Ovary (tissue), 10 donors: ENCODE measurements at places on chromosomes 7 and 10.

DNA sequence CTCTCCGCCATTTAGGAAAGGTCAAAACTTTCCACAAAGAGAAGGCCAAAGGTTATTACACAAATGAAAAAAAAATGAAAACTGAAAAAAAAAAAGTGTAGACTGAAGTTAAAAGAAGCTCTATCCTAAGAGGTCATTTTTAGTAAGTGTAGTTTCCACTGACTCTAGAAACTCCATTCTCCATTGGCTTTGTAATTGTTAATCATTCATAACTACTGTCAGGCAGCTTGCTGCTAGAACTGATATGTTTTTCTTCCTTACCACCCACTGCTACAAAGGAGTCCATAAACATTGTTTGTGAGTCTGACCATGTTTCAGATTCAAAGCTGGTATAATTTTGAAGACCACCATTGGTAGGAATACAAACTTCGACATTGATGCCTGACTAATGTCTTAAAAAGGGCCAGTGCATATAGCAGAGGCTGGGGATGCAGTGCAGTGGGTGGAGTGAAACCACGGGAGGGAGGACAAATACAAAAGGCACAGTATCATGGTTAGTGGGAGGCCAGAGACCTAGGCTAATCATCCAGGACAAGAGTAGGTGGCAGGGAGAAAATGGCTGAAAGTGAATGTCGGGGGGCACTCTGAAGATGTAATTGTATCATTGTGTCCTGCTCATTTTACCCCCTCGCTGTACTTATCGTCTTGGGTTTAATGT is 16.9 kb upstream of the DYNC1I1 start:
- no peak for DNase-seq

DNA sequence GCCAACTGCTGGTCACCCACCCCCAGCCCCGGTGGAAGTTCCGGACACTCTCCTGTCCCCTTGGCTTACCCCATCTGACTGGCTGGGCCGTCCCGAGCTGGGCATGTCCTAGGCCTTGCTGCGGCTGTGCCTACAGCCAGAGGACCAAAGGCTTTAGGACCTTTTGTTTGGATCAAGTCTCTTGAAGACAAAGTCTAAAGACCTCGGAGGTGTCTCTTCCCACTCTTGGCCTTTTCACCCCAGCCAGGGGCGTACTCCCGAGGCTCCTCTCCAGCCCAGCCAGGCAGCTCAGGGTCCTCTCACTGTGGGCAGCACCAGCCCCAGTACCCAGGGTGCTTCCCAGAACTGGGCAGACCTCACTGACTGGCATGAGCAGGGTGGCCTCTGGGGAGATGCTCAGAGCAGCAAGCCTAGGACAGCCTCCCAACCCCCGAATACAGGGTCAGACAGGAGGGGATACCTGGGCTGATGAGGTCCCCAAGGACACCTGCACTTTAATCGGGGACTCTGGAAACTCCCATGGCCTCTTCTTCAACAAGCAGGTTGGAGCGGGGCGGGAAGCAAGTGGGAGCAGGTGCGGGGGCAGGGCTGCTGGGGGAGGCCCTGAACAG is 2.7 kb upstream of the PWWP2B start:
- no peak for DNase-seq

GRCh38 chr10:124182088-124182541 is 88.7 kb upstream of the CHST15 start:
- no peak for DNase-seq

- DNase-seq: no peak
These were observed 29.2 kb downstream of the TACR2 start for GRCh38 chr10:69387500-69387899.

- no peak for DNase-seq
These were observed 102.4 kb downstream of the USP6NL start for GRCh38 chr10:11509036-11509435.

DNA sequence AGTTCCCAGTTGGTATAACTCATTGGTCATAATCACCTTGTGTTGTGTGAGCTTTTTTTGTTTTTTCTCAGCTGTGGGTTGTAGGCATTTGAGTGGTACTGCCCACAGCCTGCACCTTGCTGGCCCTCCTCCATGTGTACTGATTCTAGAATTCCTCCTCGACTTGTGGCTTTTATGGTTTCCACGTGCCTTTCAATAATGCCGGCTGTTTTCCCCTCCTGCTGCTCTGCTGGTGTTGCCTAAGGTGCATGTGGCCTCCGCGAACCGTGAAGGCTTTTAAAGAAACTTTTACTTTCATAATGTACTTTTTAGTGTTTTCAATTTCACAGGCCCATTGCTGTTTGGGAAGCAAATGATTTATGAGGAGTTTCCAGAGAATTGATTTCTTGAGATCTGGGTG is 518.0 kb downstream of the REEP3 start:
- no peak for DNase-seq

GRCh38 chr10:6928586-6928985 is 348.5 kb upstream of the PRKCQ start:
- DNase-seq: no peak

DNA sequence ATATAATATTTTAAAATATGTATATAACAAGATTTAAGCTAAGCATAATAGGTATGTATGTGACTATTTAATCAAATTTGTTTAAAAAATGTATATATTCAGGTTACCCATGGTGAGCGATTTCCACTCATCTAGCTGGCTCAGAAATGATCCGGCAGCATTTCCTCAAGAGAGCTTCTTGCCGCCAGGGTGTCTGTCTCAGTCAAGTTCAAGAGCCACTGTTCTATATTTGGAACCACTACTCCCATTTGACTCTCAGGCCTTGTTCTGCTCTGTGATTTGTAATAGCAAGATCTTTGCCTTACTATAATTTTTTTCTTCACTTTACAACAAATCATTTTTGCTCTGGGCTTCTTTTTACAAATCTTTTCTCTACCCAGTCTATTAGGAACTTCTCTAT is 48.7 kb upstream of the CNTNAP2 start:
- no peak for DNase-seq

DNA sequence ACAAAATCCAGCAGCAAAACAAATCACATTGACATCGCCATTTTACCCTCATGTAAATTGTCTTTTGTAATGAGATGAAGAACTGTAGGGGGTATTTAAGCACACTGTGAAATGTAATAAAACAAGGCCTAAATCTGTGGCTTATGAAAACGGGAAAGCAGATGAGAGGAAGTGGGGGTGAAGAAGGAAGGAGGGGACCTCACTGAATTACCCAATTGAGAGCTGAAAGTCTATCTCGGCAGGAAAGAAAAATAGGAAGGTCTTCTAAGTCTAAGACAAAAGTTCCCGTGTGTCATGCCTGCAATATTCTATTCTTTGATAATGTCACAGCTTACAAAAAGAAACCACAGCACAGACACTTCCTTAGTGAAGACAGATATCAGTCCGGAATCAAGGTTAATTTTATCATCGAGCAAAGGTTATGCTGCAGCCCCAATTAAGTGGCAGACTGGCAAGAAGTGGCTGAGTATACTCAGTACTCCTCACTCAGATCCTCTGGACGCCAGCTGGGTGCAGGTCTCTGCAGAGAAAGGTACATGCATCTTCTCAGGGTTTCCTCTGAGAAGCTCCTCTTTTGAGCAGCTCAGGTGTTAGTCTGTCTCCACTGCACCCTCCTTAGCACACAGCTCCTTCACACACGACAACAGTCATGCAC is 239.7 kb downstream of the FANK1 start:
- DNase-seq: no peak
